Aorta (tissue), 5 donors: ENCODE measurements at places on chromosomes 7 and 10. TPM values are rescaled to one million over a fixed set of nuclear protein-coding genes. Genes with fewer than 3 reads are reported as not detected.

- H3K4me1 ChIP-seq = peaks cover 23% of the 10 kb centered on the region
- peak; percentile 78 for DNase-seq
- no peak overlapping the region for H3K4me3 ChIP-seq
- H3K27ac ChIP-seq = peak overlapping the region; percentile 76
- H3K27me3 ChIP-seq = no peaks in the 10 kb centered on the region
- H3K36me3 ChIP-seq = no peaks in the 10 kb centered on the region
These were observed 225.6 kb upstream of the IGFBP3 start for GRCh38 chr7:46146454-46147255.

GRCh38 chr7:85454904-85455303 is 268.0 kb upstream of the SEMA3D start:
- DNase-seq = no peak
- no peaks in the 10 kb centered on the region for H3K36me3 ChIP-seq
- H3K4me1 ChIP-seq = no peaks in the 10 kb centered on the region
- H3K27ac ChIP-seq = no peak overlapping the region
- H3K27me3 ChIP-seq = no peaks in the 10 kb centered on the region
- no peak overlapping the region for H3K4me3 ChIP-seq

- no peak for DNase-seq
- no peaks in the 10 kb centered on the region for H3K36me3 ChIP-seq
- H3K27me3 ChIP-seq = no peaks in the 10 kb centered on the region
- no peak overlapping the region for H3K27ac ChIP-seq
These were observed 97.8 kb downstream of the CDH23 start for GRCh38 chr10:71494476-71494875.

DNA sequence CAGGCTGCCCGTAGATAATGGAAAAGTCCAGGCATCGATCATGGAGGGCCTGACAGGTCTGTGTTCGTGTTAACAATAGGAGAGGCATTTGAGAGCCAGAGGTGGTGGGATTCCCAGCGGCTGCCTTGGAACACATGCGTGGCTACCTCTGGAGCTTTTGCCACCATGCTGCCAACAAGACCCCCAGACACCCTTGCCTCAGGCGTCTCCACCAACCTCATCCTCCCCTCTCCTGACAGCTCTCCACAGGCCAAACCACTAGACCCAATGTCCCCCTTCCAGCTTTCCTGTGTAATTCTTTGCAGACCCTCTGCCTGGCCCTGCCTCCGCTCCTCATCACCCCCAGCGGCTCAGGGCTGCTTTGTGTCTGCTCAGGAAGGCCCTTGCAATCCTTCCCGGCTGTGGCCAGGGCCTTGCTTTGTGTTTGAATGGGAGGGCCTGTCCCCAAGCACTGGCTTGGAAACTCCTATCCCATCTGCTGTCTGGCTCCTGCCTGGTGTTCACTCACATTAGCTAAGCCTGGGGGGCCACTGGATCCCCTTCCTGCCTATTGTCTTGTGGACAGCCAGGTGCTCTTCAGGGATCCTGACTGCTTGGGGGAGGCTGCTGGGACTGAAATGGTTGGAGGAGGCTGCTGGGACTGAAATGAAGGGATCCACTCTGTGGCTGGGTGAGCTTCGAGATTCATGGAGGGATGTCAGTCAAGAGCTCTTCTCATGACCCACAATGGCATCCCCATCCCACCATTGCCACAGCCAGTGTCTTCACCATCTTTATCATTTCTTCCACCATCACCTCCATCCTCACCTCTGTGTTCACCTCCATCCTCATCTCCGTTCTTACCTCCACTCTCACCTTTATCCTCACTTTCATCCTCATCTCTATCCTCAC is 60.8 kb upstream of the ELN start:
- no peaks in the 10 kb centered on the region for H3K4me1 ChIP-seq
- H3K27me3 ChIP-seq = no peaks in the 10 kb centered on the region
- H3K4me3 ChIP-seq = no peak overlapping the region

DNA sequence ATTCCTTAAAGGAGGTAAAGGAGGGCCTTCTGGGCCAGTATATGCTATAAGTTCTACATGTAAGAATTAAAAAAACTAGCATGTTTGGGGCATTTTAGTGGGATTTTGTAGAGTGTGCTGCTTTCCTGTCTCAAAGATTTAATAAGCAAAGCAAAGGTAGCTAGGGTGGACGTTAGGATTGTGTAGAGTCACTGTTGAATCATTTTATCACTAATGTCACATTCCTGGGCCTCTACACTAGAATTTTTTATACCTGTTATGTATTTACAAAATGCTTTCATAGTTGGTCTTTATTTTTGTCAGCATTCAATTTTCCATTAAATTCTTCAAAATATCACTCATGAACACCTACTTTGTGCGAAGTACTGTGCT is 139.4 kb upstream of the PHYHIPL start:
- no peak for DNase-seq
- H3K4me3 ChIP-seq = no peak overlapping the region
- no peaks in the 10 kb centered on the region for H3K4me1 ChIP-seq
- no peaks in the 10 kb centered on the region for H3K36me3 ChIP-seq
- H3K27ac ChIP-seq = no peak overlapping the region

GRCh38 chr10:63256009-63256773 is 123.1 kb downstream of the NRBF2 start:
- no peak overlapping the region for H3K27ac ChIP-seq
- no peaks in the 10 kb centered on the region for H3K27me3 ChIP-seq
- peaks cover 2% of the 10 kb centered on the region for H3K4me1 ChIP-seq
- no peak overlapping the region for H3K4me3 ChIP-seq

The KLF14 gene
- not detected for total RNA-seq

The WNT2 gene
- total RNA-seq = 4.7 TPM
